ENCODE measurements at places on chromosomes 4 and X. TPM values are rescaled to one million over a fixed set of nuclear protein-coding genes. Genes with fewer than 3 reads are reported as not detected.
A peak's percentile ranks its signal among the peaks of the same experiment; 100 is the strongest.

The ATP1B4 gene
- 0.48 TPM for polyA plus RNA-seq

The EMCN gene
- polyA plus RNA-seq, result 13.9 TPM

The PCSK1N gene
- 566 TPM for polyA plus RNA-seq

The ITGB1BP2 gene
- polyA plus RNA-seq, result 1.2 TPM

GRCh38 chr4:167893531-167893930, 198.8 kb upstream of the ANXA10 start:
- DNase-seq, result peak; percentile 1

- DNase-seq, result no peak
Observed at GRCh38 chr4:105490523-105490922, 16.7 kb upstream of the PPA2 start.

The ERVMER34-1 gene
- 1.1 TPM for polyA plus RNA-seq

DNA sequence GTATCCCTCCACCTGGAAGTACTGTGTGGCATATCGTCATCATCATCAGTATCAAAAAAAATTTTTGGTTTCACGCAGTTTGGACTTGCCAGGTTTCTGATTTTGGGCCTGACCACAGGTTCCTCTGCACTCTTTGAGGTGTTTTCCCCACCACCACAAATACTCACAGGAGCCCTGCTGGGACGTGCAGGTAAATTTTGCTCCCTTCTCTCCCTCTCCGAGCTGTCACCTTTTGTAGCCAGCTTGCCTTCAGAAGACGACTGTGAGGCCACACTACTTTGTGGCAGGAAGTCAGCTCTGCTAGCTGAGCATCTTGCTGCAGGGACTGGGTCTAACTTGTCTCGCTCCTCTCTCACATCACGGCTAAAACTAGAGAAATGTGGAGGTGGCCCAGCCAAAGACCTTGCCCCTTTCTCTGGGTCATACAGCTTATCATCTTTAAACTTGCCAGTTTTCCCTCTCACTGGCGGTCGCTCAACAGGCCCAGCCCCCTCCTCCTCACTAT, 2.8 kb downstream of the PJA1 start:
- no peak for DNase-seq

The RIBC1 gene
- polyA plus RNA-seq, result 5.4 TPM
